ENCODE measurements at places on chromosomes 3 and 15. TPM values are rescaled to one million over a fixed set of nuclear protein-coding genes. Genes with fewer than 3 reads are reported as not detected.

Gene LDHAL6B
- not detected for total RNA-seq

Gene NTRK3
- total RNA-seq: not detected

DNA sequence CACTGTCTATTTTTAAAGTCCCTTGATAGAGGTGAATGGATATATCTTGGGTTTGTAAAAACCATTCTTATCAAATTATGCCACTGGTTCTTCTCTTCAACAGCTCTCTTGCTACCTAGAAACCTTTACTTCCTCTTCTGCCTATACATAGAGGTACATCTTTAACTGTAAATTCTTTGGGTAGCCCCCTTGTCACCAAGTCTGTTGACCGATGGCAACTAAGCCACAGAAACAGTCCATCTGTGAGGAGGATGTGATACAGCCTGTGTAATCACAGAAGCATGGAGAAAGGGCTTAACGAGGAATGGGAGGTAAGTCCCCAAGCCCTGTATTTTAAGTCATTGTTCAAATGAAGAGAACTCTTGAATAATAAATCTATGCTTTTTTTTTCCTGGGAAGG, 246.5 kb upstream of the MDFIC2 start:
- no peaks in the 10 kb centered on the region for H3K36me3 ChIP-seq
- no peaks in the 10 kb centered on the region for H3K4me1 ChIP-seq
- no peak overlapping the region for H3K27ac ChIP-seq
- H3K4me3 ChIP-seq: no peak overlapping the region

DNA sequence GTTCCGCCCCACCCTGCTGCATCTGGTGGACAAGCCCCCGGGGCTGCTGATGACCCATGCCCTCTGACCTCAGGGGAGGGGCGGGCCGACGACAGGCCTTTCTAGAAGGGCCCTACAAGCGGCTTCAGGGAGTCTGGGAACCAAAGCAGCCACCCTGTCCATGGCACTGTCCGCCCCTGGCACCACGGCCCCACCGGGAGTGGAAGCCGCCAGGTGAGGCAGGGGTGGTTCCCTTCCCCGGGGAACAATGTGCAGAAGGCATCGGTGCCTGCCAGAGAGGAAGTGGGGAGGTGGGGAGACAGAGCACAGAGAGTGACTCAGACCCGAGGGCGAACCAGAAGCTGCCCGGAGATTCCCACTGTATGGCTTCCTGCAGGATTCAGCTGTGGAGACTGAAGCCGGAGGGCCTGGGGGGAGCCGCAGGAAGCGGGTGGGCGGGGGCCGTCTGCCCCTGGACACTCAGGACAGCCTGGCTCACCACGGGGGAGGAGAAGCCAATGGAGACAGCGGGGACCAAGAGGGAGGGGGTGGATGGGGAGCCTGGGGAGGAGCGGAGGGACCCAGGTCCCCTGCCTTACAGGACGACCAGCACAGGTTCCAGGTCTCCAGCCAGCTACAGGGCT, 134.0 kb downstream of the TPRA1 start:
- no peaks in the 10 kb centered on the region for H3K36me3 ChIP-seq
- peaks cover 21% of the 10 kb centered on the region for H3K4me1 ChIP-seq
- peak; percentile 74 for DNase-seq
- no peak overlapping the region for H3K27ac ChIP-seq
- peaks cover 88% of the 10 kb centered on the region for H3K27me3 ChIP-seq

- peaks cover 6% of the 10 kb centered on the region for H3K4me1 ChIP-seq
- no peaks in the 10 kb centered on the region for H3K36me3 ChIP-seq
- H3K4me3 ChIP-seq: no peak overlapping the region
- H3K27me3 ChIP-seq: no peaks in the 10 kb centered on the region
Measured at GRCh38 chr15:57442335-57442734, 66.0 kb downstream of the CGNL1 start.

Gene CACNA2D2
- not detected for total RNA-seq

DNA sequence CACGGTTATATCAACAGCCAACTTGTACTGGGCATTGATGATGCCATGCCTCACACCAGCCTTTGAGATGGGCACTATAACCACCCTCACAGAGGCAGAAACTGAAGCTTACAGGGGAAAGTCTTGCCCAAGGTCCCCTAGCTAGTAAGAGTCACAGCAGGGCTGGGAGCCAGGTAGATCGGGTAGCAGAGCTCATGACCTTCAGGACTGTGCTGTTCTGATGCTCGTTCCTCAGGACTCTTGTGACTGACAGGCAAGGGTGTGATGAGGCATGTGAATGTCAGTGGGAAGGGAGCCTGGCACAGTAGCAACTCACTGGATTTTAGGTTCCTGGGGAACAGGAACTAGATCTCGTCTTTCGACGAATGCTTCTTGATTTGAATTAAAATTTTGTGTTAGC, 65.7 kb downstream of the RLBP1 start:
- no peak overlapping the region for H3K4me3 ChIP-seq
- no peak overlapping the region for H3K27ac ChIP-seq
- H3K27me3 ChIP-seq: no peaks in the 10 kb centered on the region

- peak overlapping the region; percentile 99 for H3K27ac ChIP-seq
- DNase-seq: no peak
Measured at GRCh38 chr3:185534511-185534910, 17.9 kb downstream of the LIPH start.

- DNase-seq: no peak
- peaks cover 16% of the 10 kb centered on the region for H3K4me1 ChIP-seq
- no peak overlapping the region for H3K4me3 ChIP-seq
- H3K27me3 ChIP-seq: no peaks in the 10 kb centered on the region
Measured at GRCh38 chr3:188468196-188468595, 314.2 kb downstream of the LPP start.

DNA sequence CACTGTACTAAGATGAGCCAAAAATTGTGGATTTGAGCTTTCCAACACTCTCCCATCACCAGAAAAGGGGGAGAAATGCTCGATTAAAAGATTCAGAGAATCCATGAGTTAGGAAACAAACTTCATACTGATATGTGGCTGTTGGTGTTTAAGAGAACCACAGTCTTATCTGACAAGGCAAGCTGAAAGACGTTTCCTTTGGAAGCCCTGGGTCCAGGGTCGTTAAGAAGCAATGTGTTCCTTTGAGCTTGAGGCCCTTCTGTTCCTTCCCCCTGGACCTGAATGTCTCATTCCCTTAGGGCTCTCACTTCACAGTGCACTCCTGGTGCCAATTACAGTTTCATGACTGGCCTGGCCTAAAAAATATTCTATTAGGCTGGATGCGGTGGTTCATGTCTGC, 524.8 kb upstream of the PPP2R3A start:
- no peaks in the 10 kb centered on the region for H3K27me3 ChIP-seq
- H3K36me3 ChIP-seq: no peaks in the 10 kb centered on the region
- H3K4me1 ChIP-seq: no peaks in the 10 kb centered on the region
- no peak overlapping the region for H3K4me3 ChIP-seq

- no peaks in the 10 kb centered on the region for H3K36me3 ChIP-seq
- no peak for DNase-seq
- no peaks in the 10 kb centered on the region for H3K4me1 ChIP-seq
- H3K27ac ChIP-seq: no peak overlapping the region
Measured at GRCh38 chr3:57120451-57121174, 44.5 kb downstream of the IL17RD start.

DNA sequence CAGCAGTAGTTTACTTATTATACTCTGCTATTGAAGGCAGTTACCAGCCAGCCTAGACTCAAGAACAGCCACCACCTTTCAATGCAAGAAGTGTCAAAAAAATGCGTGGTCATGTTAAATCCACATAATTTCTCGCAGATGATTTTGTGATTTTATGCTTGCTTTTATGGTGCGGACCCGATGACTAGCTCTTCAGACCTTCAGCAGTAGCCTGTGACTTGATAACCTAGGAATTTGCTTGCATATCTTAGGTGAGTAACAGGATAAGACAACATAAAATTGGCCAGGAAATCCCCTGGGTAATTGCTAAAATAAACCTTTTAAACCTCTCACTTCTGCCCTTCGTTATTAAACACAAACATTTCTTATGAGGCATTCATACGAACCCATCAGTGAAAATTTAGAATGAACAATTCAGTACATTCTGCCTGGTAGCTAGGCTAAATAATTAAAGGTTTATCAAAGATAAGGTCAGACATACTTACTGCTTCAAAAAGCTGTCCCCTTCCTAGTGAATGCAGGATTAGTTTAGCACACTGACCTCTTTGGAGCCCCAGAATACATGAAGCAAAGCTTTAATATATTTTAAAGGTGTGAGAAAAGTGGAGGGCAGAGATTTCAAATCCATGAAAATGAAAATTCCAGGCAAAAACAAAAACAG, 798.8 kb downstream of the OTOL1 start:
- H3K27me3 ChIP-seq: no peaks in the 10 kb centered on the region
- peak overlapping the region; percentile 11 for H3K4me3 ChIP-seq
- DNase-seq: peak; percentile 47

DNA sequence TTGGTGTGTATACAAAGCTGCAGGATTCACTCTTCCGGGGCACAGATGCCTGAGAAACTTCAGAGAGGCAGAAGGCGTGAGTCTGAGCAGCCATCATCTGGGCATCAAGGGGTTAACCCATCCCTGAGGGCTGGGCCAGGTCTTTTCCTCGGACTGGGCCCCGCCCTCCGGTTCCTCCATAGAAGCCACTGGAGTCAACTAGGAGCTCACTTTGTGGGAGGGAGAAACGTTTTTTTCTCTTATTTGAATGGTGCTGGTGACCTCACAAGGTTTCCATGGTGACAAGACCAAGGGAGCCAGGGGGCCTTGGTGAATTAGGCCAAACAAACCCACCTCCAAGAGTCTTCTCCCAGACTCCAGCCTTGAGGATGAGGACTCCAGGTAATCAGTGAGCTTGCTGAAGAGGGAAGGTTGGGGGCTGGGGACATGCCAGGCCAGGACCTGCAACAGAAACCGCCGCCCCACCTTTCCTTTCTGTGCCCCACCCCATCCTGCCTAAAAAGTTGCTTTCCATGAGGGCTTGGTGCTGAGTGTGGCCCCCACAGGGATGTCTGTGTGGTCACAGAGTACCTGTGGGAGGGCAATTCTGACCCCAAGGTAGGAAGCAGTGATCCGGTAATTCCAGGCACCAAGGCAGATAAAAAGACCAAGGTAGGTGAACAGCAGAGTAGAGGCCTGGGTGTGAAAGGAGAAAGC, 14.8 kb upstream of the INSYN1 start:
- peaks cover 81% of the 10 kb centered on the region for H3K27me3 ChIP-seq
- H3K4me3 ChIP-seq: no peak overlapping the region
- no peak overlapping the region for H3K27ac ChIP-seq
- no peaks in the 10 kb centered on the region for H3K4me1 ChIP-seq

Gene TLR9
- total RNA-seq: 0.27 TPM

Gene IGSF10
- 0.24 TPM for total RNA-seq

GRCh38 chr3:174973465-174973864, 114.3 kb downstream of the NAALADL2 start:
- no peak overlapping the region for H3K4me3 ChIP-seq
- peak; percentile 82 for DNase-seq
- H3K27ac ChIP-seq: peak overlapping the region; percentile 81
- H3K4me1 ChIP-seq: peaks cover 25% of the 10 kb centered on the region

Gene GCSAM
- not detected for total RNA-seq

Gene SCN11A
- total RNA-seq: not detected

DNA sequence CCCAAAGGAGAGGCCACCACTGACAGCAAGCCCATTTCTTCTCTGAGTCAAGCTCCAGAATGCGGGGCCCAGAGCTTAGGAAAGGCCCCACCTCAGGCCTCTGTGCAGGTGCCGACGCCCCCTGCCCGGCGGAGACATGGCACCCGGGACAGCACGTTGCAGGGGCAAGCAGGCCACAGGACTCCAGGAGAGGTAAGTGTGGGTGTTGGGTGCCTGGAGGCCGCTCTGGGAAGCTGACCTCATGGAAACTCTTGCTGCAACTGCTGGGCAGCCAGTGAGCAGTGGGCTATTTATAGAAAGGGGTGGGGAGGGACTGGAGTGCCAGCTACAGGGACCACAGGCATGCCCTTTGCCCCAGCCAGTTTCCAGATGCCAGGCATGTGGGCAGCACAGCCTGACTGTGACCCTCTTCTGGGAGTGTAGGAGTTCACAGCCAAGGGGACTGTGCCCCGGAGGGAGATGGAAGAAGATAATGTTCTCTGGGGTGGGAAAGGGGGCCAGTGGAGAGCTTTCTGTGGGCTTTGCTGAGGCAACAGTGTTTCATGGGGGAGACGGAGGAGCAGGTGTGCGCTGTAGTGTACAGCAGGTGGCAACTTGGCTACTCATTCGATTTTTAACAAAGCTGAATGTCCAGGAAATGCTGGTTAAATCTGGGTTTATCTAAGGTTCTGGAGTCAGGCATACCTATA, 23.7 kb downstream of the ALPK3 start:
- H3K4me1 ChIP-seq: peaks cover 37% of the 10 kb centered on the region
- H3K27me3 ChIP-seq: peaks cover 24% of the 10 kb centered on the region
- H3K4me3 ChIP-seq: peak overlapping the region; percentile 49
- DNase-seq: peak; percentile 89
- H3K27ac ChIP-seq: peak overlapping the region; percentile 93

Gene ITIH4
- 3.0 TPM for total RNA-seq

GRCh38 chr3:103060242-103060641, 625.4 kb downstream of the ZPLD1 start:
- H3K4me1 ChIP-seq: peaks cover 45% of the 10 kb centered on the region
- H3K36me3 ChIP-seq: no peaks in the 10 kb centered on the region
- no peak for DNase-seq
- H3K27me3 ChIP-seq: no peaks in the 10 kb centered on the region

DNA sequence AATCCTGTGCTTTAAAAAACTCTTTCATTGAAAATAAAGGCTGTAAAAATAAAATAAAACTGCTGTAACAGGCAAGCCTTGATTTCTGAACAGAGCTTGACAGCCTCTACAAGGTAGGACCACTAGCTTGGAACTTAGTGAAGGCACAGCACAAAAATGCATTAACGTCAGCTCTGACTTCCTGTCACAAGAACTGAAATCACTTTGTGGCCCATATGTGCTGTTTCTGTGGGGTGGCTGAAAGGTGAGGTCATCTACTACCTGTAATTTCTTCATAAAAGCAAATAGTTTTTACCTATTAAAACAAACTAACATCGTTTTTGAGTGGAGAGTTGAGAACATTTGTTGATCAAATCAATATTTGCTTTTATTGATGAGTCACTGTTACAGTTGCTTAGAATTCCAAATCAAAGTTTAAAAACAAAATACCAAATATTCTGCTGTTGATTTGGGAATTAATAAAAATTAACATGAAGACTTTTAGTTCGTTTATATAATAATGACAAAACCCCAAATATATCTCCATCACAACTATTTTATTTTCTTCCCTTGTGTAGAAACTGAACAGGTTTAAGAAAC, 1034.1 kb downstream of the MCTP2 start:
- H3K27me3 ChIP-seq: no peaks in the 10 kb centered on the region
- no peaks in the 10 kb centered on the region for H3K36me3 ChIP-seq
- H3K4me3 ChIP-seq: no peak overlapping the region
- no peak for DNase-seq
- H3K27ac ChIP-seq: no peak overlapping the region

GRCh38 chr3:42505849-42506410, 3.5 kb downstream of the VIPR1 start:
- H3K4me1 ChIP-seq: peaks cover 32% of the 10 kb centered on the region
- H3K27ac ChIP-seq: no peak overlapping the region
- DNase-seq: no peak
- H3K27me3 ChIP-seq: peaks cover 6% of the 10 kb centered on the region

Gene C3orf22
- not detected for total RNA-seq
